ENCODE measurements at places on chromosomes 1 and 21.

DNA sequence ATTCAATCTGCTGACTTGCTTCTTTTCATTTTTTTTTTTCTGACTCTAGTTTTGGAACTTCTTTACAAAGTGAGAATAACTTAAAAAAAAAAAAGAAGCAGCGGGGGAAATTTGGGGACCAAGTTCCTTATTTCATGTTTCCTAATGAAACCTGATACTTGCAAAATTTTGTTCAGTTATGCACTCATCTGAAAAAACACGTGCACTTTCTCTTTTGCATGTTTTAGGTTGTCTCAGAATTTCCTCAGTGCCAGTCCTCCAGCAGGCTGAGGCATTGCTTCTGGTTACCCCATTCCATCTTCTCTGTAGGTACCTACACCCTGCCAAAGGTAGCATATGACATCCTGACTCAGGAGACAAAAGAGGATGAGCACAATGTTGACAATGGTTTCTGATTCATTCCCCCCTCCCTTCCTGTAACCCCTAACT lies 299.7 kb downstream of the GRIK1 start:
- peak; percentile 78 for DNase-seq
- peak overlapping the region; percentile 90 for H3K27ac ChIP-seq
- H3K4me3 ChIP-seq = no peak overlapping the region

GRCh38 chr1:160954158-160955104 lies at the start of gene ITLN2:
ITLN2 (minus strand) TSS chr1:160954809; CDS start chr1:160954741, 68 bp downstream.
- no peak within 1 kb of the TSS for H3K4me3 ChIP-seq
- H3K27ac ChIP-seq = no peak within 1 kb of the TSS
- H3K4me1 ChIP-seq = no peaks in the 10 kb centered on the region
- H3K36me3 ChIP-seq = no peaks in the 10 kb centered on the region

DNA sequence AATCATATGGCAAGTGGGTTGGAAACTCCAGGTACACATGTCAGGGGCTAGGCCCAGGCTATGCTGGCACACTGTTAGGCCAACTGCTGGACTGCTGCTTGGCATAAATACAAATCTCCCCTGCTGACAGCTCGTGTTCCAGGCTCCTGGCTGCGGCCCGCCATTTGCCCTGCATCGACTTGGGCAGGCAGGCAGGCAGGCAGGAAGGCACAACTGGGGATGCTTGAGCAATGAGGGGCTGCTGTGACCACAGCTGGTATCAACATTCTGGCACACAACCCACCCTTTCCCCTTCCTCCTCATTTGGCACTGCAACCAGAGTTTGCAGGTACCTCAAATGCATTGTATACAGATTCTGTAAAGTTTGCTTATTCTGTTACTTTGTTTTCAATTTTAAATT lies 53.2 kb downstream of the SAMSN1 start:
- no peak overlapping the region for H3K27ac ChIP-seq
- DNase-seq = no peak
- peaks cover 54% of the 10 kb centered on the region for H3K36me3 ChIP-seq

- H3K4me1 ChIP-seq = peaks cover 29% of the 10 kb centered on the region
- peak overlapping the region; percentile 81 for H3K4me3 ChIP-seq
- H3K27ac ChIP-seq = peak overlapping the region; percentile 53
These were observed 992 bp upstream of the SSX2IP start for GRCh38 chr1:84691122-84691783.

- H3K27ac ChIP-seq = no peak overlapping the region
- H3K27me3 ChIP-seq = no peaks in the 10 kb centered on the region
- H3K4me1 ChIP-seq = peaks cover 30% of the 10 kb centered on the region
- DNase-seq = no peak
- H3K4me3 ChIP-seq = no peak overlapping the region
- H3K36me3 ChIP-seq = peaks cover 18% of the 10 kb centered on the region
These were observed 1.7 kb downstream of the TOR3A start for GRCh38 chr1:179083533-179083932.

DNA sequence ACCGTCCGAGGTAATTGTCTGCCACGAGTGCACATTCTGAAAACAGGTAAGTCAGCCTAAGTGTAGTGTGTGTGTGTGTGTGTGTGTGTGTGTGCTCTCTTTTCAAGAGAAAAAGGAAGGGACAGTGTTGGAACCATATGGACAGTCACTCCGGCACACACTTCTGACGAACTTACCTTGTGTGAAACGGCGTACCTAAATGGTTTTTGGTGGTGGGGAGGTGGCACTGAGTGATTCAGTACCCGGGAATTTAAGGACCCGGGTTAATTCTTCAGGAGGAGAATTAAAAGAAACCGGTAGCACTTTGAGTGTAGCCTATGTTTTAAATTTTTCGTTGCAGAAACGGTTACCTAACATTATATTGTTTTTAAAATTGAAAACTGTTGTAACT lies 286 bp downstream of the ODR4 start:
- H3K27ac ChIP-seq = peak overlapping the region; percentile 98
- H3K36me3 ChIP-seq = peaks cover 18% of the 10 kb centered on the region
- peaks cover 27% of the 10 kb centered on the region for H3K4me1 ChIP-seq
- H3K27me3 ChIP-seq = no peaks in the 10 kb centered on the region
